ENCODE measurements at places on chromosomes 13 and 19.
A peak's percentile ranks its signal among the peaks of the same experiment; 100 is the strongest.

DNA sequence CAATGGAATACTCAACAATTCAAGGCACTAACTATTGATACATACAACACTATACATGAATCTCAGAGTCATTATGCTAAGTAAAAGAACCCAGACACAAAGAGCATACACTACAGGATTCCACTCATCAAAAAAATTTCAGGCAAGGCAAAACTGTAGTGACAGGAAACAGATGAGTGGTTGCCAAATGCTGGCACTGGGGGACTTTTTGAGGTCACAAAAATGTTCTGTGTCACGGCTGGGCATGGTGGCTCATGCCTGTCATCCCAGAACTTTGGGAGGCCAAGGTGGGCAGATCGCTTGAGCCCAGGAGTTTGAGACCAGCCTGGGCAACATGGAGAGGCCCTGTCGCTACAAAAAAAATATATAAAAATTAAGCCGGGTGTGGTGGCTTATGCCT, 129.4 kb downstream of the KL start:
- H3K4me3 ChIP-seq = no peak overlapping the region
- DNase-seq = no peak
- no peak overlapping the region for H3K27ac ChIP-seq
- H3K36me3 ChIP-seq = peaks cover 3% of the 10 kb centered on the region

DNA sequence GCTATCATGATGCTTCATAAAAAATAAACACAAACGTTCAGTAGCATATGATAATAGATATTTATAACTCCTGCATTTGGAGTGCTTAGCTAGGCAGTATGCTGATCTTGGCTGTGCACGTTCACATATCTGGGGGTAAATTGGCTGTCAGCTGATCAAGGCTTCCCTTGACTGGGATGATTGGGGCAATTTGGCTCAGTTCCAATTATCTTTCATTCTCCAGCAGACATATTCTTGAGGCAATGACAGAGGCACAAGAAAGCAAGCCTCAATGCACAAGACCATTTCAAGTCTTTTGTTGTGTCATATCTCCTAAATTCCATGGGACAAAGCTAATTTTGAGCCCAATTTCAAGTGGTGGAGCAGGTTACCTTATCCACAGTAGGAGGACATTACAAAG, 142.0 kb downstream of the DLEU7 start:
- H3K27ac ChIP-seq = no peak overlapping the region
- H3K36me3 ChIP-seq = no peaks in the 10 kb centered on the region
- H3K27me3 ChIP-seq = no peaks in the 10 kb centered on the region
- no peak overlapping the region for H3K4me3 ChIP-seq
- no peak for DNase-seq

DNA sequence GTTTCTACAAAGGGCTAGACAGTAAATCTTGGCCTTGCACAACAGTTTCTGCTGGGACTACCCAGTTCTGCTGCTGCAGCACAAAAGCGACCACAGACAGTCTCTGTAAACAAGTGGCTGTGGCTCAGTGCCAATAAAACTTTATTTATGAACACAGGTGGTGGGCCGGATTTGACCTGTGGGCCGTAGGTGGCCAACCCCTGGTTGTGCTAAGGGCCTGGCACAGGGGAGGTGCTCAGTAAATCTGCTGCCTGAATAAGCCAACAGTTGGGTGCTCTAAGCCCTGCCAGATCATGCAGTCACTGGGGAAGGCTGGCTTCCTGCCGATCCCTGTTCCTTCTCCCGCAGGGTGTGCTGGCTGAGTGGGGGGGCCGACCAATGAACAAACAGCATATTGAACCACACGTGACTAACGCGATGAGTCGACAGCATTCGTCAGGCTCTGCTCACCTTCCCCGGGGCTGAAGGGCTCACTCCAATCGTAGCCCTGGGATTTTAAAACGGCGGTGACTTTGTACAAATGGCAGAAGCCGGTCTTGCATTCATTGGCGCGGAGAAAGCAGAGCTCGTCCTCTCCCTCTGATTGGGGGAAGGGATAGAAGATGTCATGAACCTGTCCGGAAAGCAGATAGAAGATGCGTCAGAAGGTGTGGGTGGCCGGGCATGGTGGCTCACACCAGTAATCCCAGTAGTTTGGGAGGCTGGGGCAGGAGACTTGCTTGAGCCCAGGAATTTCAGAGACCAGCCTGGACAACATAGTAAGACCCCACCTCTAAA, 24.3 kb upstream of the MYDGF start:
- no peak for DNase-seq
- no peaks in the 10 kb centered on the region for H3K27me3 ChIP-seq
- no peaks in the 10 kb centered on the region for H3K4me1 ChIP-seq
- H3K36me3 ChIP-seq = peaks cover 100% of the 10 kb centered on the region
- H3K4me3 ChIP-seq = no peak overlapping the region

- H3K27me3 ChIP-seq = no peaks in the 10 kb centered on the region
- no peak overlapping the region for H3K4me3 ChIP-seq
- no peaks in the 10 kb centered on the region for H3K36me3 ChIP-seq
- no peak for DNase-seq
- no peaks in the 10 kb centered on the region for H3K4me1 ChIP-seq
Observed at GRCh38 chr13:96898646-96899254, 95.5 kb downstream of the OXGR1 start.

- H3K4me1 ChIP-seq = peaks cover 3% of the 10 kb centered on the region
- H3K4me3 ChIP-seq = no peak overlapping the region
- no peaks in the 10 kb centered on the region for H3K36me3 ChIP-seq
- no peaks in the 10 kb centered on the region for H3K27me3 ChIP-seq
Observed at GRCh38 chr13:53408847-53409568, 380.4 kb downstream of the OLFM4 start.

GRCh38 chr19:24060687-24061356, 26.2 kb upstream of the ZNF254 start:
- no peak overlapping the region for H3K4me3 ChIP-seq
- H3K36me3 ChIP-seq = peaks cover 80% of the 10 kb centered on the region
- no peaks in the 10 kb centered on the region for H3K4me1 ChIP-seq
- H3K27ac ChIP-seq = no peak overlapping the region
- no peak for DNase-seq
- H3K27me3 ChIP-seq = no peaks in the 10 kb centered on the region

DNA sequence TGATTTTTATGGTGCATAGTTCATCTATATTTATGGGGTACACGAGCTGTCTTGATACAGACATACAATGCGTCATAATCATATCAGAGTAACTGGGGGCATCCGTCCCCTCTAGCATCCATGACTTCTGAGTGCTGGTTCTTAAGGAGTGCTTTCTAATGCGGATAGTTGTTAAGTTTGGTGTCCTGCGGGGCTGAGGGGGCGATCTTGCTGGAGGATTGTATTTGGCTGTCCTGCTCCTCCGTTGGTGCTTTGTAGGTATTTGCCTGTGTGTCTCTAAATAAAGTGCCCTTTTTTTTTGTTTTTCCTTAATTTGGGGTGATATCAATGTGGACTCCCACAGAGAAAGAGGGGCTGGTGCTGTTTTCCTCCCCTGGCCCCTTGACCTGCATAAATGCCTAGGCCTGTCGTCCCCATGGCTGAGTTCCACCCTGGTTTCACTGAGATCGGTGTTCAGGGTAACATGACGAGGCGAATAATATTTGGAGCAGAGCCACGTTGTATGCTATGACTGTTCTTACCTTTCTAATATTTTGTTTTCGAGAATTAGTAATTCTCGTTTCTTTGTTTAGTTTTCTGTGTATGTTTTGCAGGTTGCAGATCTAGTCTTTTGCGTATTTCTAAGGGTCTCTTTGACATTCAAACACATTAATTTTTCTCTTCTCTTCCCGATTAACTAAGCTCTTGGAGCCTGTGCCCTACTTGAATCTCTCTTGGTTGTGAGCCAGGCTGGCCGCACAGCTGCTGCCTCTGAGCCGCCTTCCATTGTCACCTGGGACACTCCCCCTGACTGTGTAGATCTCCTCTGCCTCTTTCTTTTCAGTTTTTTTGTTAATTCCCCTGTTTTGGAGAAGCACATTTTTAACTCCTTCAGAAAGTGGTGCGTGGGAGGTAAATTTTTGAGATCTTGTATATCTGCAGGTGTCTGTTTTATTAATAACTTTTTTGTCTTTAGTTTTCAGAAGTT, 100.3 kb downstream of the ARHGEF7 start:
- H3K4me1 ChIP-seq = peaks cover 8% of the 10 kb centered on the region
- H3K27ac ChIP-seq = no peak overlapping the region
- no peaks in the 10 kb centered on the region for H3K36me3 ChIP-seq
- no peaks in the 10 kb centered on the region for H3K27me3 ChIP-seq
- no peak for DNase-seq

- H3K4me1 ChIP-seq = peaks cover 29% of the 10 kb centered on the region
- DNase-seq = no peak
- peaks cover 52% of the 10 kb centered on the region for H3K36me3 ChIP-seq
Observed at GRCh38 chr19:15422296-15423075, 3.7 kb upstream of the AKAP8L start.

DNA sequence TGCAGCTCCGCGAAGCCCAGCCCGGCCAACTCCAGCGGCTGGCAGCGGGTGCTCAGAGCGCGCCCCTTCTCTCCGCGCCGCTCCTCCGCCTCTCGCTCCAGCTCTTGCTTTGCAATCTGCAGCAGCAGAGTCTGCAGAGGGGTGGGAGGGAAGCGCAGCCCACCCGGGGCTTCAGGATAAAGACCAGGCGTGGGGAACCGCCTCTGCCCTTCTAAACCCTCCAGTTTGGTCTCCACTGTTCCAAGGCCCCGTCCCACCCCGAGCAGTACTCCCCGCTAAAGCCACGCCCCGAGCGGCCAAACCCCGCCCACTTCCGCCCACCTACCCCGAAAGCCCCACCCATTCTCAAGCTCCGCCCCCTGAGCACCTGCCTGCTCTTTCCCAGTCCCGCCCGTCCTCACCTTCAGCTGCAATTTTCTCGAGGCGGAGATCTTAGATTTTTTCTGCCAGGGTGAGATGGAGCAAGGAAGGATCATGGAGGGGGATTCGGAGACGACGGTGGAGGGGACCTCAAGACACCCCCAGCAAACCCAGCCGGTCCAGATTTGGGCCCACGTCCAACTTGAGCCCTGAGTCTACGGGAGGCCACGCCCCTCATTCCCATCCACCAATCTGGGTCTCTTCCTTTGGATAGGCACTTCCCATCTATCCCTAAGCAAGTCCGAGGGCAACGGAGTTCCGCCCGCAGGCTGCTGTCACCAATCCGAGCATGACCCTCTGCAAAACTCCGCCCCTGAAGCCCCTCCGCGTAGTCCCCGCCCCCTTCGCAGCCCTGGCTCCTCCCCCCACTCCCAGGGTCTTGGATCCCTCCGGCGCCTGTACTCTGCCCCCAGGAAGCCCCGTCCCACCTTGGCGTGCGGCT, 1.1 kb downstream of the TNNI3 start:
- no peaks in the 10 kb centered on the region for H3K36me3 ChIP-seq
- H3K27ac ChIP-seq = no peak overlapping the region
- peak; percentile 65 for DNase-seq
- H3K4me1 ChIP-seq = no peaks in the 10 kb centered on the region

DNA sequence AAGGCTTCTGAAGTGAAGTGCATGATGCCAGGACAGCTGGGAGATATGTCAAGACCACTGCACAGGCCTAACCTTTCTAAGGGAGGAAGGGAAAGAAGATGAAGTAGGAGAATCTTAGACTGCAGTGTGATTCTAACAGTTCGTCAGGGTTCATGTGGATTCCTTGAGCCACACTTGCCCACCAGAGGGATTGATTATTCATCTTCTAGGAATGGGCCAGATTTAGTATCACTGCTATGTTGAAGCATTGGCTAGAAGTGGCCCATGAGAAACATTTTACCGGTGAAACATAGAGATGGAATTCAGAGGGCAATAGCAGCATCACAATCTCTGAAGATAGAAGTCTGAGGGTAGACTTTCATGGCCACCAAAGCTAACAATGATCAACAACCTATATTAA, 550.8 kb upstream of the SLITRK1 start:
- no peaks in the 10 kb centered on the region for H3K27me3 ChIP-seq
- no peak overlapping the region for H3K27ac ChIP-seq
- DNase-seq = no peak
- no peaks in the 10 kb centered on the region for H3K36me3 ChIP-seq
- H3K4me1 ChIP-seq = no peaks in the 10 kb centered on the region
- H3K4me3 ChIP-seq = no peak overlapping the region

GRCh38 chr19:33718651-33719254, 77.9 kb upstream of the KCTD15 start:
- no peak for DNase-seq
- H3K27me3 ChIP-seq = peaks cover 7% of the 10 kb centered on the region
- no peaks in the 10 kb centered on the region for H3K36me3 ChIP-seq
- no peaks in the 10 kb centered on the region for H3K4me1 ChIP-seq
- no peak overlapping the region for H3K4me3 ChIP-seq

Measured in stomach (tissue), 19 donors.